ENCODE measurements at places on chromosomes 6 and 20.
A peak's percentile ranks its signal among the peaks of the same experiment; 100 is the strongest.

GRCh38 chr20:15476186-15476585 lies 1097.1 kb downstream of the KIF16B start:
- no peak for DNase-seq

- no peak for DNase-seq
These were observed 110.1 kb upstream of the NXT1 start for GRCh38 chr20:23240519-23240918.

- DNase-seq, result no peak
These were observed 26.0 kb downstream of the SLC17A9 start for GRCh38 chr20:62978561-62978943.

DNA sequence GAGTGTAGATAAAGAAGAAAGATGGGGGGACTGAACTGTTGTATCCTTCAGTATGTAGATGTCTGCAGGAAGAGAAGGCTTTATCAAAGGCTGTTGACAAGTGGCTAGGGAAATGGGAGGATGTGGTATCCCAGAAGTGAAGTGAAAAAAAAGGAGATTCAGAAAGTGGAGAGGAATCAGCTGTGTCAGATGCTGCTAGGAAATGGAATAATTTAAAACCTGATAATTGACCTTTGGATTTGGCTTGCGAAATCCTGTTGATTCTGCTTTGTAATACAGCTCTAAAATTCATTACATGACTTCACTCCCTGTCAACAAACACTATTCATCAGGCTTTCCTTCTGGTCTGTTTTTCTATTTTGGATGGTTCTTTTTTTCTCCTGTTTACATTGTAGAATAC lies 41.7 kb downstream of the PHF3 start:
- DNase-seq, result peak; percentile 8

GRCh38 chr20:30419466-30419865 lies 838.0 kb upstream of the DEFB115 start:
- DNase-seq, result no peak

- DNase-seq, result no peak
These were observed 4.7 kb upstream of the DNAJC5 start for GRCh38 chr20:63890201-63890576.

DNA sequence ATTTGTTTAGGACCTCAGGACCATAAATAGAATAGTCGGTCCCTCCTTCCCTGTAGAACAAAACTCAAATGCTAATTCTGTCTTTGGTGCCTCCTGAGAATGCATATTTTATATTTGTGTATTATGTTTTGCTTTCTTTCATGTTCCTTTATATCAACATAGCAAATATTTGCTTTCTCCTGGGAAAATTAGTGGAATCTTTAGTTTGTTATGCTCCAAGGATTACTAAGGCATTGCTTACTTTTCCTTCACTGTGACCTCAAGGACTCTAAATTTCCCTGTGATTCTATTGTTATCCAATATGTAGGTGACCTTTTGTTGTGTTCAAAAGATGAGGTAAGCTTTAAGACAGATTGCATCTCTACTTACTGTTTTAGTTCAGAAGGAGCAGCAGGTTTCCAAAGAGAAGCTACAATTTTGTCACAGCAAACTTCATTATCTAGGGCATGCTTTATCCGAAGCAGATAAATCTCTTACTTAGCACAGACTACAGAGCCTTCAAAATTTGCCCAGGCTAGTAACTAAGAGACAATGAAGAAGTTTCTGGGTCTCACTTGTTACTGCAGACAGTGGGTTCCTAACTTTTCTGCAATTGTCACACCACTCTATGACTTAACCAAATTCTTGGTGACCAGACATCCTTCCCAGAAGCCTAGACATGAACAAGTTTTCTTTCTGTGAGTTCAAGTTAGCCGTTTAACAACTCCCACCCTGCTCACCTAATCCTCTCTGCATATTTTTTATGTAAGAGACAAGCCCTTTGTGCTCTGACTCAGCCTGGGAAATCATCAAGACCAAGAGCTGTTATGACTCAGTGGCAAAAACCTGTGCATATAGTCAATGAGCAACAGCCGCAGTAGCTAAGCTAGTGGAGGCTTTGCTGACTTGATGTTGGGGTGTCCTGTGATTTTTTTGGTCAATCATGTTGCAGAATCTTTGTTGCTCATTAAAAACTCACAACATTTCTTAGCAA lies 378.8 kb downstream of the QKI start:
- no peak for DNase-seq

DNA sequence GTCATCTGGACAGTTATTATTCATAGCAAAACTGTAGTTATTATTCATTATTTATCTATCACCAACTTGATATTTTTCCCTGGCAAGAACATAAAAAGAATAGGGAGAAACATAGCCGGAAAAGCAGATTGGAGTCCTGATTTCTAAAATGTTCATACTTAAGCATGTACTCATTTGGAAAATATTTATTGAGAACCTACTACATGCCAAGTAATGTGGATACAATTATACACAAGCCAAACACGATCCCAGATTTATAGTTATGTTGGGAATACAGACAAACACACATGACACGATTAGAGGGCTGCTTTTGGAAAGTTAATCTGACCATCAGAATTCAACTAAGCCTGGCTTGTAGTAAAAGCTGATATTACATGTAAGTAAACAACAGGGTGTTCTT lies 30.7 kb downstream of the ARHGAP18 start:
- DNase-seq, result no peak

GRCh38 chr6:31472259-31472658 lies 25.7 kb upstream of the MICB start:
- no peak for DNase-seq

DNA sequence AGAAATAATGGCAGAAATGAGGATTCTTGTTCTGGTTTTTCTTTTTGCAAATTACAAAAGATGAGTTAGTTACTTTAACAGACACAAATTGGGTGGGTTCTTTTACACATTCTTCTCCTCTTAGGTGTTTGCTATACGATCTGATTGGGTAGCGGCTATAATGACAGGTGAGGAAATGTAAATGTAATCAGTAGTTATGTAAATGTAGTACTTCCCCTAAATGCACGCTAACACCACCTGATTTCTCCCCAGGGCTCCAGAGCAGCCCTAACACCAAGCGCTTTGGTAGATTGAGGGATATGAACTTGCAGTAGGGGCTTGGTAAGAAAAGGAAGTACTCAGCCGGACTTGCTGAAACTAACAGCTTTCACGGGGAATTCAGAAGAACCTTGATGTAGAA lies 499.4 kb upstream of the NOX3 start:
- DNase-seq, result no peak

DNA sequence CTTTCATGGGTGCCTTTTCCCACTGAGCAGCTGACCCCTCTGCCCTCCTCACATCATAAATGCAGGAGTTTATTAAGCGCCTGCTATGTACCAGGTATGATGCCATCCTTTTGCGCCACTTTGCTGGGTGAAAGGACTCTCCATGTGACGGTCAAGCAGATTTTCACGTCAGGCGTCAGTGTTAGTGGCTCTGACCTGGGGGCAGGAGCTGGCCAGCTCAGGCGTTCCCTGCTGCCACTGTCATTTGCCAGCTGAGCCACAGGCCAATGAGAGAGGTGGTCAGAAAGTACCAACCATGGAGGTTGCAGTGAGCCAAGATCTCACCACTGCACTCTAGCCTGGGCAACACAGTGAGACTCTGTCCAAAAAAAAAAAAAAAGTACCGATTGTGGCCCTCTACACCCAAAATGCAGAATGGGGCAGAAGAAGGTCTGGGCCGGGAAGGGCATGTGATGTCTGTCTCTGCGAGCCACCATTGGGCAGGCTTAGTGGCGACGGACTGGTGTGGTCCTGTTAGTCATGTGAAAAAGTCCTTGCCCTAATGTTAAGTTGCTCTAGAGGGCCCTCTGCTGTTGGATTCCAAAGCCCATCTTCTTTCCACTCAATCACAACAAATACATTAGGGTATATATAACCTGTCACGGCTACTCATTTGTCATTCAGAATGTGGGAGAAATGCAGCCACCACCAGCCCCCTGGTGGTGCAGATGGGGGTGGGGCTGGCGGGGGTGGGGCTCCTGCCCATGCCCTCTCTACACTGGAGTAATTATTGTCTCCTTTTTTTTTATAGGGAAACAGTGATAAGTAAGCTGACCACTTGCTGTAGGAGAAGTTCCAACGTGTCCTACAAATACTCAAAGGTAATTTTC lies 18.4 kb upstream of the SLC22A1 start:
- DNase-seq, result peak; percentile 1

- peak; percentile 32 for DNase-seq
These were observed 15.4 kb downstream of the EZR start for GRCh38 chr6:158803733-158804143.

All from NCI-H774 (cell line).